ENCODE measurements at places on chromosomes 13 and 19. TPM values are rescaled to one million over a fixed set of nuclear protein-coding genes. Genes with fewer than 3 reads are reported as not detected.

- DNase-seq, result no peak
These were observed 5.9 kb downstream of the ZNF792 start for GRCh38 chr19:34957830-34958751.

DNA sequence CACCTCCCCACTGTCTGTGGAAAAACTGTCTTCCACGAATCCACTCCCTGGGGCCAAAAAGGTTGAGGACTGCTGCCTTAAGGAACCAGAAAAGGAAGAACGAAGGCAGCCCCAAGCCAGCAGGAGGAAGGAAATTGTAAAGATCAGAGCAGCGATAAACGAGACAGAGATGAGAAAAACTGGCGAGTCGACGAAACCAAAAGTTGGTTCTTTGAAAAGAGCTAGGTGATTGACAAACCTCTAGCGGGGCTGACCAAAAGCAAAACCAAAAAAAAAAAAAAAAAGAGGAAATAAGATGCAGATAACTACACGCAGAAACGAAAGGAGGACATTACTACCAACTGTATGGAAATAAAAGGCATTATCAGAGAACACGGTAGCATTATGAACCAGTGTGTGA lies 76.9 kb downstream of the GADD45B start:
- peak; percentile 62 for DNase-seq

DNA sequence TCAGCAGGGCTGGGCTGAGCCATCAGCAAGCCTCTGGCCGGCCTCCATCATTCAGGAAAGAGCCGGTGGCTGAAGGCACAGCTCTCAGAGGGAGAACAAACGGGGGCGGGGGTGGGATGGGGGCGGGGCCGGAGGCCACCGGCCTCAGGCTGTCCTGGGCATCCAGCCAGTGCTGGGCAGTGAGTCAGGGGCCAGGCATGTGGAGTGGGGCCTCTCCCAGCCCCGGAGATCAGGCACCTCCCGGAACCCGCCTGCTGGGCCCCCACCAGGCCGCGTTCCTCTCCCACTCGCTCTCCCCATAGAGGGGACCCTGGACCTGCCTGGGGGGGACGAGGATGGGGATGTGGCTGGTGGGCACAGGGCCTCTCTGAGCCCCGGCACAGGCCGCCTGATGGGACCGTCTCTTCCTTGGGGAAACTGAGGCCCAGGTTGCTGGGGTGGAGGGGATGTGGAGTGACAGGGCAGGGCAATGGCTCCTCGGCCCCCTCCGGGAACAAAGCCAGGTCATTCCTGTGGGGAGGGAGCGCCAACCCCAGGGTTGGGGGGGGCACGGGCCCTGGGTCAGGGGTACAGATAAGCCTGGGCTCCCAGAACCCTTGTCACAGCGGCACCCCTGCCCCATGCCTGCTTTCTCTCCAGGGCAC lies 12.9 kb downstream of the SPC24 start:
- no peak for DNase-seq

- DNase-seq, result no peak
These were observed 8.6 kb downstream of the GTF2F1 start for GRCh38 chr19:6384381-6384780.

DNA sequence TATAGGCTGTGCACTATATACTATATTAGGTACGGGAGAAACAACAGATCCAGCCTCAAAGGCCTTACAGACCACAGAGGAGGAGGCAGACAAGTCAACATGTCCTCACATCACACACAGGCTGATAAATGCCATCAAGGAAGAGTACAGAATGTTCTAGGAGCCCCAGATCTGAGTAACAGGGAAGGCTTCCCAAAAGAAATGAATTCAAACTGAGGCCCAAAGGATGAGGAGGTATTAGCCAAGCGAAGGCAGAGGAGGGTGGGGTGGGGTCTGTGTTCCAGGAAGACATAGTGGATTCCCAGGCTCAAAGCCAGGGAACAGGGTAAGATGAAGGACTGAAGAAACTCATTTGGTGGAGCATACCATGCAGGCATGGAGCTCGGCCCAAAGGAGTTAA lies 55.1 kb downstream of the RXFP2 start:
- no peak for DNase-seq

DNA sequence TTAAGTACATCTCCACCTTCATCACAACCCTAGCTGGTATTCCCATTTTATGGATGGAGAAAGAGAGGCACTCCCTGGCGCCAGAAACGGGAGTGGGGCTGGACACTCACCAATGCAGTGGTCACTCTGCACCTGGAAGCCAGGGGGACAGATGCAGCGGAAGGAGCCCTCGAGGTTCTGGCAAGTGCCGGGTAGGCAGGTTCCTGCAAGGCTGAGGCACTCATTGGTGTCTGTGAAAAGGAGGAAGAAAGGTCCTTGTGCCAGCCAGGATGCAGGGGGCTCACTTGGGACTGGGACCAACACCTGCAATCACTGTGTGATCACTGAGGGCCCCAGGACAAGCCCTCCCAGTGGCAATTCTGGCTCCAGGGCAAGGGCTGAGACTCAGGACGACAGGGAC lies 41.8 kb downstream of the CCL25 start:
- DNase-seq, result no peak

KLK12 gene
- not detected for total RNA-seq

GRCh38 chr19:16372065-16372915 lies 47.7 kb downstream of the KLF2 start:
- no peak for DNase-seq

- no peak for DNase-seq
These were observed 81.1 kb downstream of the STK24 start for GRCh38 chr13:98495627-98496478.

DNA sequence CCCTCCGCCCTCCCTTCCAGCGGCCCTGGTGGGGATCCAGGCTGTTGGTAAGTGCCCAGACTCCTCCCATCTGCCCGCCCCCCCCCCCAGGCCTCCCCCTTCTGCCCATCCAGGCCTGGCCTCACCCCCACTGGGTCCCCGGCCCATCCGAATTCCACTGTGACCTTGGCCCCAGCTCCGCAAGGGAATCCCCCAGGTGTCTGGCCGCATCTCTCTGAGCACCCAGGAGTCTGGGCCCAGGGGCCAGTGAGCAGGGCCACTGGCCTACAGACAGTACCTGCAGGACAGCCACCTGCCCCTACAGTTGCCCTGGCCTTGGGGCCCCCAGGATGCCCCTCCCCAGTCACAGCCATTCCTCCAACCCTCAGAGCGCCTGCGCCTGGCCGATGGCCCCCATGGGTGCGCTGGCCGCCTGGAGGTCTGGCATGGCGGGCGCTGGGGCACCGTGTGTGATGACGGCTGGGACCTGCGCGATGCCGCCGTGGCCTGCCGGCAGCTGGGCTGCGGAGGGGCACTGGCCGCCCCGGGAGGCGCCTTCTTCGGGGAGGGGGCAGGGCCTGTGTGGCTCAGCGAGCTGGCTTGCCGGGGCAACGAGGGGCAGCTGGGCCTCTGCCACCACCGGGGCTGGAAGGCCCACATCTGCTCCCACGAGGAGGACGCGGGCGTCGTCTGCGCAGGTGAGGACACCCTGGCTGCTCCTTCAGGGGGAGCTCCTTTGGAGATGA lies 912 bp downstream of the SSC5D start:
- no peak for DNase-seq

GRCh38 chr13:70394031-70394548 lies 285.8 kb upstream of the KLHL1 start:
- DNase-seq, result no peak

Data from naive thymus-derived CD4-positive, alpha-beta T cell (primary cell).